H9 (cell line): ENCODE measurements at places on chromosomes 2 and 18.

GRCh38 chr2:195538937-195539336, 118.1 kb upstream of the SLC39A10 start:
- no peak for DNase-seq

- no peak for DNase-seq
Observed at GRCh38 chr2:73418343-73418742, 32.7 kb downstream of the ALMS1 start.

GRCh38 chr18:54247511-54248175, 21.7 kb upstream of the POLI start:
- DNase-seq, result no peak

- no peak for DNase-seq
Observed at GRCh38 chr2:159879051-159879604, 81.1 kb upstream of the CD302 start.

DNA sequence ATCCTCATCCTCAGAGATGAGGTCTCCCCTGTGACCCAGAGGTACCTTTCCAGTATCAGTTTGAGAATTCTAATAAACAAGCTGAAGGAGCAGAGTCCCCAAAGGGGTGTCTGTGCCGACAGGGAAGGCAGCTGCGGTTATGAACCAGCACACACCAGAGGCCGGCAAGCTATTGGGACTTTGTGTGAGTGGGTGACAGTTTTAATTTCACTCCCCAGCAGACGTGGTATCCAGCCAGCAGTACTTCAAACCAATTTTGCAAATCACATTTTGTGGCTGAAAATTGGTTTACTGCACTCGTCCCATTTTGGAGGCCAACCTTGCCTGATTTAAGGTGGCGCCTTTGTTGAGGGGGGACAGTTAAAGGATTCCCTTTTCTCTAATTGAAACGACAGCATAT, 103.0 kb upstream of the NRP2 start:
- DNase-seq, result no peak

GRCh38 chr2:71706121-71706520, 252.8 kb downstream of the DYSF start:
- no peak for DNase-seq

- DNase-seq, result no peak
Observed at GRCh38 chr18:8140841-8141501, 468.3 kb upstream of the RAB12 start.

DNA sequence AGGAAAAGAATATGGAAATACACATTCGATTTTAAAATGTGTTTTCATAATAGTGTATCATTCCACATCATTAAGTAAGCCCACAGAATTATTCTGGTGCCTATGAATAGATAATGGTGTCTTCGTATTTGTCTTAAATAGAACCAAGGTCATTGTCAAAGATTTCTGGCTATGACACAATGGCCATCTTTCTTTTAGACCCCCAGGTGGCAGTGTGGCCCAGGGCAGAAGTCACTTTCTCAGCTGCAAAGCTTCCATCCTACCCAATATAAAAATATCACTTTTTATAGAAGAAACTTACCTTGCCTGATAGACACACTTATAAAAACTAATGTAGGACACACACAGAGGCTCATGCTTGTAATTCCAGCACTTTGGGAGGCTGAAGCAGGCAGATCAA, 57.5 kb downstream of the ZRANB3 start:
- DNase-seq, result no peak

- no peak for DNase-seq
Observed at GRCh38 chr2:227509076-227509475, 37.1 kb downstream of the AGFG1 start.

DNA sequence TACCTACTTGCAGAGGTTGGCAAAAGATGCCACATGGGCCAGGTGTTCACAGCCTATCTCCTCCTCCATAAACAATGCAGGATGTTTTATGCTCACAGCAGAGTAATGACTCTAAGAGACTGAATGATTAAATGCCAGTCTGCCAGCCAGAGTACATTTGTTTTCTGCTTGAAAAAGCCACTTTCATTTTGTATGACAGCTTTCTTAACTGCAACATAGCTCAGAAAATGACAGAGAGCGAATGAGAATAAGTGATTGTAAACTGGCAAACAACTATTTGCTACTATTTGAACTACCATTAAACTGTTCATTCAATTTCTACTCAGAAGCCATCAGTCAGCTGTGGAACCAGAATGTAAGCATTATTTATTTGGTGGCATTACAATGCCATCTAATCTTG, 50.6 kb upstream of the DCC start:
- no peak for DNase-seq

DNA sequence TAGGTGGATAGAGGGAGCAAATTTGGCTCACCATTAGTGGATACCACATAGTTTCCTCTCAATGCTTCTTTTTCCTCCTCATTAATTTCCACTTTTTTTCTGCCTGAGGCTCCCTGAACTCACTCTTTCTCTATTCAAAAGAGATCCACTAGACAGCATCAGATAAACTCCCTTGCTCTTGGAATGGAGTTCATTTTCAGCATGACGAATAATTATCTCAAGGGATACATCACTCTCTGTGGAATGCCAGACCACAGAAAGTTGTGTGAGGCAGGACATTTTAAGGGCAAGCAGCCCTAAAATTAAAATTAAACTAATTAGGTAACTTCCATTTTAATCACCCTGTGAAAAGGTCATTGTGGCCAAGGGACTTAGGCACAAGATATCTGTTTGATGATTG, 1920.1 kb upstream of the CELF4 start:
- DNase-seq, result no peak

GRCh38 chr2:45382744-45383143, 228.3 kb downstream of the SRBD1 start:
- no peak for DNase-seq

DNA sequence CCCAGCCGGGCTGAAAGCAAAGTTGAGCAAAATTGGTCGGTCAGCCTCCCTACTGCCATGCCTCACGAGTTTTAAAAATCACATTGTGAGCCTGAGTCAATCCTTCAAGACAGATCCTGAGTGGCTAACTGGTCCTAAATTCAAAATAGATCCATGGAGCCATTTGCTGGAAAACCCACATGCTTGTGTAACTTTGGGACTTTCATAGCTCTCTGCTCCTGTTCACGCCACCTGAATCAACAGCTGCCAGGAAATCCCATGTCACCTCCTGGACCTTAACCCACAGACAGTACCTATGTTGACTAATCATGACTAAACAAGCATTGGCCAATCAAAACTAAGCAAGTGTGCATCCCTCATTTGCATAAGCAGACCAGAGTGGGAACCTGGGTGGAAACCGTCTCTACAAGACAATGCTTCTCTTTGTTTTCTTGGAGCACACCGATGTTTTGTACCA, 42.8 kb upstream of the LDLRAD4 start:
- no peak for DNase-seq

DNA sequence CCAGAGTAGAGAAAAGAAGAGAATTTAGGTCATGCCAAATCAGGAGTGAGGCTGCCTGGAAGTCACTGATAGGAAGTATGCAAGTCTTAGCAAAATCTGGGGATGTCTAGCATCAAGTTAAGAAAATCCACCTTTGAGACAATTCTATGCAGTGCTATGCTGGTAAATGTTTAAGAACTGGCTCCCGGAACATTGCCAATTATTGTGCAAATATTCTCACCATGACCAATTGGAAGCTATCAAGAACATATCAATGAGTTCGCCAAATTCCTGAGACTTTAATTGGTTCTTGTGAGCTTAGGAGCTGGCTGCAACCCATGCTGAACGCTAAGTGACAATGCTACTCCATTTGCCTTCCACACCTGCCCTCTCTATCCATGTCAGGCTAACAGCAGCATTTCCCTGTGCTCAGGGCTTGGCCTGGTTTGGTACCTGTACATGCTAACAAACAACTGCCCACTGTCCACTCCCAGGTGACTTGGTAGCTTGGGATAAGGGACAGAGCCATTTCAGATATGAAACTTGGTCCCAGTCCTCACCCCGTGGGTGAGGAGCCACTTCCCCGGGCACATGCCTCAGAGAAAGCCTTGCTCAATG, 172.9 kb upstream of the KLHL29 start:
- DNase-seq, result no peak

DNA sequence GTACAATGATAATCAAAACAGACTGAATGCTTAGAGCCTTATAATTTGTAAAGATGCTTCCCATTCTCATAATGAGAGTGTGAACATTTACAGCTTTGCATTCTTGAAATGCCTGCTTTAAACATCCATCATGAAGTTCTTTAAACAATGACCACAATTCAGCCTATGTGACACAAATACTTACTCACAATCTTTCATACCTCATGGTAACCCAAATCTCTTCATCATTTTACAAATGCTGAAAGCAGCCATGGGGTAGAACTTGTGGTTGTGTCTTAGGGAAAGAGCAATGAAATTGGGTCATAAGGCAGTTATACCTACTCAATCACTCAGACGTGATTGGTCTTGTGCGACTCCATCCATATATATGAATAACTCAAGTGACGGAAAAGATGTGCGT, 140.7 kb downstream of the RND3 start:
- DNase-seq, result no peak

DNA sequence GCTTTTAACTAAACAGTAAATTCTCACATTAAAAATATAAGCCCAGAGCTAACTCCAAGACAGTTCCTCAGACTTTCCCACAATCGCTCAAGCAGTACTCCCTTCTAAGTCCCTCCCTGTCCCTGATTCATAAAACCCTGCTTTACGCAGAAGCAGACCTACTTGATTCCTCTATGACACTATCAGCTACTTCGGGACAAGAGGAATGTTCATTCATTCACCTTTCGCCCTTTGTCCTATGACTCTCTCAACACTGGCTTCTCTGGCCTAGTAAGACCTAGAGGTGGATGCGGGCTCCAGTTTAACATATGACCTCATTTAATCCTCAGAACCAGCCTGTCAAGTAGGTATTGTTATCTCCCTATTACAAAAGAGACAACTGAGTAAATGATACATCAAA, 10.2 kb downstream of the LPIN2 start:
- no peak for DNase-seq

DNA sequence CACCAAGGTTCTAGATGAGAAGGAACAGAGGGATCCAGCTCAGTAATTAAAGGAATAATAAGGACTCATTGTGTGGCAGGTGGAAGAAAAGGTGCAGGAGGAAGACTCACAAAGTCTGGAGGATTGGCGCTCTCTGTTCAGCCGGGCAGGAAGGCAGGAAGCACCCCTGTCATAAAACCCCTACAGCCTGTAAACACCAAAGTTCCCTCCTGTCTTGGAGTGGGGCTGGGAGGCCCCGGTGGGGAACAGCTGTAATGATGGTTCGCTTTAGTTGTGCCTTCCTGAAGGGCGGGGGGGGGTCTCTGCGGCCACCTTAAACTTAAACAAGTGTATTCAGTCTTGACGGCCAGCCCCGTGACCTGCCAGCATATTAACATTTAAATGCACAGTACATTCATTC, 84.3 kb downstream of the GBX2 start:
- DNase-seq, result no peak

DNA sequence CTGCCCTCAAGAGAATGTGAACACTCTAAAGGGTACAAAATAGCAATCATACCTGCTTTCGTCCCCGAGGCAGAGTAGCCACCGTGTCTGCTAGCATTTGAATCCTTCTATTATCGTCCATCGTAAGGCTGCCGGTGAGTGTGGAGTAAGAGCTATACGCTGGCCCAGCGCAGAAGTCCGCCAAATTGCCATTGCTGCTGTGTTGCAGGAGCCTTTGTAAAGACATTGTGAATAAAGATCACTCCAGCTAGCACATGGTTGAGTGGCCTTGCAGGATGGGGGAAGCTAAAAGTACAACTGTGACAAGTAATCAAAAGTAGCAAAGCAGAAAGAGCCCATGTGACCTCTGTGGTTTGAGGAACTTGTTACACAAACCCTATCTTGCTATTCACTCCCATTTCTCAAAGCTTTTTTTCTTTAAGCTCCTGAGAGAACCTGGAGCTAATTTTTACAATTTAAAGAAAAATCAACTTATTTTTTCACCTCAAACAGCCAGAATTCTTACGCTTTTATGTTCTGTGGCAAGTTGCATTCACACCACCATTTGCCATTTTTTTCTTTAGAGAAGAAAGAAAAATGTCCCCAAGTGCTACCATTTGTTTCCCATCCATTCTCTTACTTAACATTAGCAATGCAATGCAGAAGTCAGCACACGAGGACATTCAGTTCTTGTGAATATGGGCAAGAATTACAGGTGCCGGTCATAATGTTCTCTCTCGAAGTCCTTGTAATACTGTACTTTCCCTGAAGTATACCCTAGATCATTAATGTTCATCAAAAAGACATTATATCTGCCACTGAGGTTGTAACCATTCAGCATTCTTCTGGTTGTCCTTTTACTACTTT, at the start of gene CYTIP:
Gene CYTIP (minus strand): TSS at position 295 of the 846 bp plus-strand sequence. CDS start 69 bp downstream, at position 226.
- DNase-seq, result no peak

GRCh38 chr2:34909992-34910705, 1311.0 kb upstream of the FAM98A start:
- no peak for DNase-seq

- DNase-seq, result no peak
Observed at GRCh38 chr2:240191001-240191400, 50.5 kb upstream of the OTOS start.

GRCh38 chr2:60466161-60466702, 87.2 kb downstream of the BCL11A start:
- DNase-seq, result no peak

DNA sequence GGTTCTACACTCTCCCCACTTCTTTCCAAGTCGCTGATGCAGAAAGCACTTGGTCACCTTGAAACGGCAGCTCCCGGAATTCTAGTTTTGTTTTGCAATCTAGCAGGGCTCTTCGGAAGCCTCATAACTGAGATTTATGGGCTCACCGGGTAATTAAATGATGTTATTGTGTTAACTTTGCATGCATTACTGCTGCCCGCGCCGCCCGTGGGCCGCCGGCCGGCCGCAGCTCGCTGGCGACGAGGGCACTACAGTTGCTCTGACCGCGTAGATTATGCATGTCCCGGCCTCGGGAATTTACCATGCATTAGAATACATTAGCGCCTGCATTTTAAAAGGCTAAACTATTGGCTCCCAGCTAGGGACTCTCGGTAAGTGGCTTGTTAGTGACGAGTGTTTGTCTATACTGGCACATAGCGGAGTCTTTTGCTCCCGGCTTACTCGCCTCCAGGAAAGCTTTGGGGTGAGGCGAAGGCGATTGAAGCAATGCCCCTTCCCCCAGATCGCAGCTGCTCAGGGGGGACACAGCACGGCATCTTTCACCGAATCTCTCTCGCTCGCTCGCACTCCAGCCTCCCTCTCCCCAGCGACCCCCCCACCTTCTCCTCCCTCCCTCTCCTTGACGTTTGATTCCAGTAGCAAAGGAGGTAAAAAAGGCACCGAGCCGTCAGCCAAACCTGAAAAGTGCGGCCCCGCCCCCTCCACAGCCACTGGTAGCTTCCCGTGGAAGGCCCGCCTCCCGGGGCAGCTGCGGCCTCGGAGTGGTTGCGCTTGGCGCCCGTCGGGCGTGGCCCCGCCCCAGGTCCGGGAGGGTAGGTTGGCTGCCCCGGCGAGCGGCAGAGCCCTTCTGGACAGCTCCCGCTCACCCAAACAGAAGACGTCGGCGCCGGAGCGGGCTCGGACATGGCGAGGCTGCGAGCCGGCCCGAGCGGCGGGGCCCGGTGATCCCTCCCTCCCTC, at the start of gene ONECUT2:
Gene ONECUT2 (plus strand): TSS at position 839 of the 959 bp plus-strand sequence. CDS start 343 bp downstream, outside the sequence.
- peak; percentile 98 for DNase-seq

DNA sequence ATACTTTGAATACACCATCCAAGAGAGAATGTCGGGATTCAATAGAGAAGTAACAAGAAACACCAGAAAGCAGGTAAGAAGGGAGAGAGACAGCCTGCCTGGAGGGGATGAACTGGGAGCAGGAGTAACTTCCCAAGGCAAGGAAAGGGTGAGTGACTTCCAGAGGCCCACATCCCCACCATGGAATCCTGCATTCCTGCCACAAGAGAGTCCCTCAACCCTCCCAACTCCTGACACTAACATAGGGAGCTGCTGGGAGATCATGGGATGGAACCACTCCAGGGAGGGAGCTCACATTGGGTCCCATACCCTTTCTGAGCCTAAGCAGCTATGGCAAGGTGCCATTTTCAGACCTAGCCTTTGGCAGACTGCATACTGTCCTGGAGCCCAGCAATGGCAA, 5.5 kb upstream of the TMEM163 start:
- no peak for DNase-seq
